ENCODE measurements at places on chromosomes 3 and 15. TPM values are rescaled to one million over a fixed set of nuclear protein-coding genes. Genes with fewer than 3 reads are reported as not detected.

Gene EAF2
- polyA plus RNA-seq = 19.5 TPM

Gene OCA2
- 2.7 TPM for polyA plus RNA-seq

Gene SLC28A1
- 0.57 TPM for polyA plus RNA-seq

Gene PLCL2
- polyA plus RNA-seq = 18.2 TPM

Gene ENTPD3
- 0.52 TPM for polyA plus RNA-seq

Gene GP5
- polyA plus RNA-seq = 0.11 TPM

Gene PPARG
- 11.1 TPM for polyA plus RNA-seq
